CD4-positive, alpha-beta memory T cell (primary cell): ENCODE measurements at places on chromosomes 7 and 10. TPM values are rescaled to one million over a fixed set of nuclear protein-coding genes. Genes with fewer than 3 reads are reported as not detected.

DNA sequence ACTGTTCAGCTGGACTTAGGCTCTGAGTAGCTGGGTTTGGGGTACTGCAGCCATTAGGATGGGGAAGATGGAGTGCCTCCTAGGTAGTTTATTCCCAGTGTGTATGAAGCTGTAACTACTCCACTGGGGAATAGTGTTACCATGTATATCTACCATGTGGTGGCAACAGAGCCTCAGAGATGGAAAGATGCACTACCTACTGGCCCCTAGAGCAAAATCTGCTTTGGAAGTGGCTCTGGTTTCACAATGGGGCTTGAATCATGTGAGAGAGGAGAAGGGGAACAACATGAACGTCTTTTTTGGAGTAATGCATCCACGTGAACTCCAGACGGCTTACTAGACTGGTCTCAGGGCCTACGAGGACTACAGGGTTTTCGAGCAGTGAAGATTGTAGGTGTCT is 167.3 kb downstream of the CALCR start:
- H3K36me3 ChIP-seq: no peaks in the 10 kb centered on the region
- H3K4me1 ChIP-seq: no peaks in the 10 kb centered on the region
- no peak overlapping the region for H3K27ac ChIP-seq

GRCh38 chr7:149773446-149774236 is at the start of gene ZNF467:
TSS of gene ZNF467 (minus strand) at chr7:149773588. CDS start at chr7:149771032, 2,556 bp downstream.
- H3K4me1 ChIP-seq: peaks cover 16% of the 10 kb centered on the region
- H3K27ac ChIP-seq: no peak within 1 kb of the TSS
- no peaks in the 10 kb centered on the region for H3K27me3 ChIP-seq
- H3K36me3 ChIP-seq: no peaks in the 10 kb centered on the region
- peak within 1 kb of the TSS; percentile 54 for H3K4me3 ChIP-seq

DNA sequence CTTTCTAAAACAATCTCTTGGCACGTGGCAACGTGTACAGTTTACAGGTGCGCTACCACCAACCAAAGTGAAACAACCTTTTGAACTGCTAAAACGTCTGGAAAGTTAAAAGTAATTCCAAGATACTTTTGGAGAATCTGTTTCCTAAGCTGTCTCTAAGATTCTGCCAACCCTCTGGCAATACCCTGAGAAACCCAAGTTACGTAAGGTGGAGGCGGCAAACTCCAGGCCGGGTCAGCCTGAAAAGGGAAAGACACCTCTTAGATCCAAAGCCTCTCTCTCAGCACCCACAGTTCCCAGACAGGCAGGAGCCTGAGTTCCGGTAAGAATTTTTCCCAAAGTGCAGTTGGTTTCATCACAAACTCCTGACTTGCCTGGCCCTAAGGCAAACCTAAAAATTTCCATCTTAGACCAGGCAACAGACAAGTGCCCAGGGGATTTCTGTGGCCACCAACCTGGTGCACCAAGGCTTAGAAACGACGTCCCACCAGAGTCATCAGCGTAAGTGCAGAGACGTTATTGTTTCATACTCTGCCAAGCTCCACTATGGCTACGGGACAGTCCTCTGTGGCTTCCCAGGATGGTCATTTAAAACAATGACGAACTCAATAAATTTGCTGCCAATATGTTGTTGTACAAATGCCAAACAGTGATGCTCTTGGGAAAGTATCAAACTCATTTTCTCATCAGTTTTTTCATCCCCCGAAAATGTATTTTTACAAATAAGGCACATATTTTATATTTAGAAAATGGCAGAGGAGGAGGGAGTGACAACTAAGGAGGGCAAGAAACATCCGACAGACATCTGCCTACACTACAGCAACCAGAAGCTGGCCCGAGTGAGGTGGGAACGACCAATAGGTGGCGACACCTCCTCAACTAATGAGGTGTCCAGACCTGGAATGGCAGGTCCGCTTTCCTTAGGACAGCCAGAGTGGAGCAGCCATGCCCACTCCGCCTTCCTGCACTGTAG is 205.8 kb upstream of the FRMD4A start:
- H3K4me3 ChIP-seq: no peak overlapping the region
- peaks cover 91% of the 10 kb centered on the region for H3K4me1 ChIP-seq
- no peak for DNase-seq
- H3K27ac ChIP-seq: peak overlapping the region; percentile 27

- no peaks in the 10 kb centered on the region for H3K36me3 ChIP-seq
- H3K27ac ChIP-seq: no peak overlapping the region
- peaks cover 7% of the 10 kb centered on the region for H3K27me3 ChIP-seq
- H3K4me1 ChIP-seq: peaks cover 7% of the 10 kb centered on the region
- DNase-seq: no peak
- H3K4me3 ChIP-seq: no peak overlapping the region
Measured at GRCh38 chr7:113087071-113087998, 708 bp upstream of the GPR85 start.

DNA sequence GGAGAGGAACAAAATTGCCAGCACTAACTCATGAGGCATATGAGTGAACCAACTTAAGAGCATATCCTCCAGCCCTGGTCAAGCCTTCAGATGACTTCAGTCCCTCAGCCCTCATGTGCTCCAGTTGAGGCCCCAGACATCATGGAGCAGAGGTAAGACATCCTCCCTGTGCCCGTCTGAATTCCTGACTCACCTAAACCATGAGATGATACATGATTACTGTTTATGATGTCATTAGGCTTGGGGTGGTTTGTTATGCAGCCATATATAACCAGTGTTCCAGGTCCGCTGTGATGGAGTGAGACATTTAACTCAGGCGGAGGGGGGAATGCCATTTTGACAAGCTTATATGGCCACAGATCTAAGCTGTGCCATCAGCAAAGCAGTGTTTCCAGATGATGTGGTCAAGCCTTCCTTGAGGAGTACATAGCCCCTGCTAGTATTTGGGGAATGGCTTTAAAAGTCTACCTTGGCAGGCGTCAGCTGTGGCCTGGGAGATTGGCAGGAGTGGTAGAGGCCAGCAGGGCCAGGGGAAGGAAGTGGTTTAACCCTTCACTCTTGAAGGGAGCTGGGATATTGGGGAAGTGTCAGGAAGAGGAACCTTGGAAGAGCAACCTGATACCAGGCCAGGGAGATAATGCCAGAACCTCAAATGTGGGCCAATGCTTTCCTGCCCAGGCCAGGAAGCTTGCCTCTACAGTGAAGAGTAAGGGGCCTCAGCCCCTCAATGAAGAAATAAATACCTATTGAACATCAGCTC is 343.0 kb upstream of the PODXL start:
- H3K4me3 ChIP-seq: no peak overlapping the region
- no peak for DNase-seq
- no peaks in the 10 kb centered on the region for H3K4me1 ChIP-seq
- no peaks in the 10 kb centered on the region for H3K36me3 ChIP-seq
- no peaks in the 10 kb centered on the region for H3K27me3 ChIP-seq

- DNase-seq: no peak
- H3K4me1 ChIP-seq: no peaks in the 10 kb centered on the region
- H3K4me3 ChIP-seq: no peak overlapping the region
- H3K36me3 ChIP-seq: no peaks in the 10 kb centered on the region
- H3K27ac ChIP-seq: no peak overlapping the region
- no peaks in the 10 kb centered on the region for H3K27me3 ChIP-seq
Measured at GRCh38 chr7:84256571-84256971, 62.0 kb upstream of the SEMA3A start.

DNA sequence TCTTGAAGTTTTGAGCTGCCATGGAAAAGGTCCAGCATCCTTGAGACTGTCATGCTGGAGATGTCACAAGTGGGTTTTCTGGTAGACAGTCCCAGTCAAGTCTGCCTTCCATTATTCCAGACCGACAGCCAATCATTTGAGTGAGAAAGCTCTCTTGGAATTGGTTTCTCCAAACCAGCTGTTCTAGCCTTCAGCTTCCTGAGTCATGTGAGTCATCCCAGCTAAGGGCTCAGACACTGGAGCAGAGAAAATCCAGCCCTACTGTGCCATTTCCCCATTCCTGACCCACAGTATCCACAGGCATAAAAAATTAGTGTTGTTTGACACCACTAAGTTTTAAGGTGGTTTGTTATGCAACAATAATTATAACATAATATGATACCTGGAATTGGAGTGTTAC is 219.0 kb downstream of the ADRA2A start:
- no peak for DNase-seq
- H3K27me3 ChIP-seq: no peaks in the 10 kb centered on the region
- H3K4me3 ChIP-seq: no peak overlapping the region
- no peaks in the 10 kb centered on the region for H3K36me3 ChIP-seq
- no peaks in the 10 kb centered on the region for H3K4me1 ChIP-seq

- H3K4me1 ChIP-seq: no peaks in the 10 kb centered on the region
- no peak for DNase-seq
- H3K4me3 ChIP-seq: no peak overlapping the region
Measured at GRCh38 chr7:751826-752225, 24.7 kb upstream of the PRKAR1B start.

- peak; percentile 32 for DNase-seq
- H3K4me3 ChIP-seq: peak overlapping the region; percentile 59
- peak overlapping the region; percentile 74 for H3K27ac ChIP-seq
- H3K27me3 ChIP-seq: no peaks in the 10 kb centered on the region
- peaks cover 37% of the 10 kb centered on the region for H3K4me1 ChIP-seq
Measured at GRCh38 chr10:103967448-103968071, 620 bp downstream of the SLK start.

DNA sequence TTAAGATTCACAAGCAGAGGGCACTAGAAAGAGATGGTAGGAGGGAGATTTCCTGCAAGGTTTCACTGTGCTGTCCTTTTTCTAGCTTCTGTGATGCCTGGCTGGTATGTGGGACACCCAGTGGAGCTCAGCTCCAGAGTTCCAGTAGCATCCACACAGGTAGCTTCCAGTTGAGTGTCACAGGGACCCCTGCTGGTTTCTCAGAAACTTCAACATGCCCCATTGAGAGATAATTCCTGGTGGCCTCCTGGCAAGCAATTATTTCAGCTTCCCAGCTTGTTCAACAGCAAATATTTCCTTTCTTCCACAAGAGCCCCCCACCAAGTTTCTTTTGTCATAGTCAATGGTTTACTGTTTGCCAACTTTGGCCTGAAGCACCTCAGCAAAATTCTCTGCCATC is 858.7 kb downstream of the REEP3 start:
- no peaks in the 10 kb centered on the region for H3K27me3 ChIP-seq
- no peaks in the 10 kb centered on the region for H3K36me3 ChIP-seq
- H3K4me1 ChIP-seq: no peaks in the 10 kb centered on the region
- no peak overlapping the region for H3K4me3 ChIP-seq

DNA sequence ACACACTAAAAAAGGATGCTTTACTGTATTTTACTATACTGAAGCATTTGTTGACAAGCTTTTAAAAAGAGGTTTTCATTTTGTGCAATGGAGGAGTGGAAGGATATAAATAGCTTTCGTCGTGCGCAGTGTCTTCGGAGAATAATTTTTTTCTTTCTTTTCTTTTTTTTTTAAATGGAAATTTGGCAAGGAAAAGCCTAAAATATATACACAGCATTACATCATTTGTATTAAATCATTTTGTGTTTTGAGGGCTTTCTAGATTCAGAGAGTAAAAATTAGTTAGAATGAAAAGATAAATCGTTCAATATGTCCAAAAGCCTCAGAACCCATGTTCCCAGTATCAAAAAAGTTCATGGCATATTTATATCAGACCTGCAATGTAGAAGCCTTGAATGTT is 150.2 kb upstream of the FERD3L start:
- H3K4me1 ChIP-seq: no peaks in the 10 kb centered on the region
- no peak overlapping the region for H3K4me3 ChIP-seq
- no peak for DNase-seq
- no peaks in the 10 kb centered on the region for H3K36me3 ChIP-seq
- H3K27ac ChIP-seq: no peak overlapping the region

DNA sequence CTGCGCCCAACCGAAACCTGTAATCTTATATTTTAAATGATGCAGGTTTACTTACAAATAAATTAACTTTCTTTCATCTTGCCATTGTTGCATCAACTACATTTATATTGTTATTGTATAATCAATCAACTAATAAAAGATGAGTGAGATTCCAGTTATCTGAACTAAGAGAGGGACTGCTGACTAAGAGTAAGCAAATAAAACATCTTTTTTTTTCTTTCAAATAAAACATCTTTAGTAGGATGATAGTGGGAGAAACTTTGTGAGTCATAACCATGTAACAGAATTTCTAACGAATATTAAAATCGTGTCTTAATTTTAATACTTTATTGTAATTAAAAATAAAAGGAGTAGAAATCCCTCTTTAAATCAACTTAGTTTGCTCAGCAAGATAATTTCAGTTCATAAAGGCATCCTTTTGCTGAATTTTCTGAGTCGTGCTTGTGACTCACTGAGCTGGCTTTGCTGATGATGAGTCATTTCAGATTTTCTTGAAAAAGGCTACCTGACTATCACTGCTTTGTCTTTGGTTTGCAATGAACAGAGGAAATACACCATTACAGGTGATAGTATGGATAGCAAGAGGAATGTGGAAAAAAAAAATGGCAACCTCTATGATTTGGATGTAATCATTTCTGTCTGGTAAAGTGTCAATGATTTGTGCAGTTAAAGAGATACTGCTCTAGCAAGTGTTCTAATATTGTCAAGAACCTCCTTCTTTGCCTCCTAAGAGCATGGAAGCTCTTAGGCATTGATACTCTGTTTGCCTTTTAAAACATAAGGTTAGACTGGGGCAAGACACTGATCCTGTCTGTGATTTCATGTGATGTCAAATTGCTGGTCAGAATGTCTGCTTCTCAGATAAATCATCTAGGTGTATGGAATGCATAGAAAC is 119.5 kb downstream of the GPR158 start:
- no peaks in the 10 kb centered on the region for H3K27me3 ChIP-seq
- no peak overlapping the region for H3K4me3 ChIP-seq
- no peak for DNase-seq
- no peaks in the 10 kb centered on the region for H3K36me3 ChIP-seq

- H3K27ac ChIP-seq: no peak overlapping the region
- no peaks in the 10 kb centered on the region for H3K27me3 ChIP-seq
- H3K36me3 ChIP-seq: no peaks in the 10 kb centered on the region
- no peak for DNase-seq
- H3K4me1 ChIP-seq: peaks cover 26% of the 10 kb centered on the region
Measured at GRCh38 chr10:103476046-103476768, 2.8 kb downstream of the CALHM3 start.

The MACC1 gene
- total RNA-seq: not detected
